Activated naive CD8-positive, alpha-beta T cell treated with anti-CD3 and anti-CD28 coated beads for 36 hours (primary cell): ENCODE measurements at places on chromosomes 6 and 20. TPM values are rescaled to one million over a fixed set of nuclear protein-coding genes. Genes with fewer than 3 reads are reported as not detected.
A peak's percentile ranks its signal among the peaks of the same experiment; 100 is the strongest.

- peaks cover under 1% of the 10 kb centered on the region for H3K4me1 ChIP-seq
- H3K27me3 ChIP-seq: peaks cover 9% of the 10 kb centered on the region
- H3K36me3 ChIP-seq: no peaks in the 10 kb centered on the region
- DNase-seq: no peak
- no peak overlapping the region for H3K4me3 ChIP-seq
Measured at GRCh38 chr20:47113362-47114109, 218.9 kb downstream of the EYA2 start.

DNA sequence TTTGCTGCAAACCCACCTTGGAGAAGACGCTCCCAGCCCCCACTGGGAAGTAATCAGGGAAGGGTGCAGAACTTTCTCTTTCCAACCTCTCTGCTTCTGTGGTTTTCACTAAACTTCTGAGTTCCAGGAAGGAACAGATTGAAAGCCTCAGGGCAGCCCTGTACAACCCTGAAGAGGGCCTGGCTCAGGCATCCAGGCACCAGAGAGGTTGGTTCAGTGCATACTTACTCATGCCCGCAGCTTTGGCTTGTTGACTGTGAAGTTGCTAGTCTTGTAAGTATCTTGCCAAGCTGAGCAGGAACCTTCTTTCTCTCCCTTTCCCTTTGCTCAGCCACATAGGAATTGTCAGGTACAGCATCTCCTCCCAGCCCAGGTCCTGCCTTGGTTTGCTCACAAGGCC lies 272.2 kb upstream of the FOXQ1 start:
- H3K4me1 ChIP-seq: no peaks in the 10 kb centered on the region

DNA sequence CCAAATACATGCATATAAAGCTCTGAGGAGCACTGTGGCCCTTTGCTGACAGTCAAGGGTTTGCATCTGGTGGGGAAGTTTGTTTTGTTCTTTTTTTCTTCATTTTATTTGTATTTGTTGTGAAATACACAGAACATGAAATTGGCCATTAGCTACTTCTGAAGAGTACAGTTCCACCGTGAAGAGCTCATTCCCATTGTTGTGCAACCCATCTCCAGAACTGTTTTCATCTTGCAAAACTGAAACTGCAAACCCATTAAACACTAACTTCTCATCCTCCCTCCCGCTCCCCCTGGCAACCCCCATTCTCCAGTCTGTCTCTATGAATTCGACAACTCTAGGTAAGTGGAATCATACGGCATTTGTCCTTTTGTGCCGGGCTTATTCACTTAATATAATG lies 231.3 kb downstream of the TFAP2C start:
- no peak overlapping the region for H3K27ac ChIP-seq
- no peak for DNase-seq
- no peaks in the 10 kb centered on the region for H3K4me1 ChIP-seq
- H3K27me3 ChIP-seq: peaks cover 23% of the 10 kb centered on the region
- H3K36me3 ChIP-seq: no peaks in the 10 kb centered on the region

The FABP7 gene
- not detected for total RNA-seq

DNA sequence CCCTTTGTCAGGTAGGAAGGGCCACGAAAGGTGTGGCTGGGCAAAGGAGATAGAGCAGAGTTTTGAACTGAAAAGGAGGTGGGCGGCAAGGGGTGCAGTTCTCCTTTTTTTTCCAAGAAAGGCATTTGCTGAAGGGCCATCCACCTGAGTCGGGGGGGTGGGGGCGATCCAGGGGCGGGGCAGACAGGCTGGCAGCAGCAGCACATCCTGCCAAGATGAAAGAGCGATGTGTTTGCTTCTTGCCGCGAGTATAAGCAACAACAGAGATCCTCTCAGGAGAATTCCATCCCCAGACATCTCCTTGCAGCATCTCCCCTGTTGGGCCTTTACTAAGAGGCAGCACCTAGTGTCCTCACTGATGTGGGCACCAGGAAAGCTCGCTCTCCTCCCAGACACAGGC lies 516.5 kb downstream of the CD83 start:
- H3K27ac ChIP-seq: no peak overlapping the region
- H3K36me3 ChIP-seq: no peaks in the 10 kb centered on the region
- peaks cover 37% of the 10 kb centered on the region for H3K4me1 ChIP-seq
- H3K4me3 ChIP-seq: peak overlapping the region; percentile 12
- H3K27me3 ChIP-seq: peaks cover 8% of the 10 kb centered on the region
- DNase-seq: no peak

DNA sequence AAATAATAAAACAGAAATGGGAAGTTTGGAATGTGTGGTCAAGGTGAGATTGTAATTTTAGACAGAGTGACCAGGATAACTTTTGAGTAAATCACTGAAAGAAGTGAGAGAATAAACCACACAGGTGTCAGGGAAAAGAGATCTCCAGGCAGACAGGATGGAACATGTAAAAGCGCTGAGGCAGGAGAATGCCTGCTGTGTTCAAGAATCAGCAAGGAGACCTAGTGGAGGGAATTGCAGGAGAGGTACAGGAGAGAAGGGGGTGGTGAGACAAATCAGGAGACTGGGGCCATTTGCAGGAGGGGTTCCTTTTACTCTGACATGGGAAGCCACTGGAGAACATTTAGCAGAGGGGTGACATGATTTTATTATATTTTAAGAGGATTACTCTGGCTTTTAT lies 456.7 kb downstream of the NKAIN2 start:
- no peaks in the 10 kb centered on the region for H3K36me3 ChIP-seq
- no peak overlapping the region for H3K27ac ChIP-seq
- H3K4me3 ChIP-seq: no peak overlapping the region
- no peaks in the 10 kb centered on the region for H3K4me1 ChIP-seq

GRCh38 chr6:22411376-22412105 lies 114.7 kb upstream of the PRL start:
- H3K36me3 ChIP-seq: no peaks in the 10 kb centered on the region
- no peaks in the 10 kb centered on the region for H3K4me1 ChIP-seq
- no peaks in the 10 kb centered on the region for H3K27me3 ChIP-seq
- H3K27ac ChIP-seq: no peak overlapping the region
- DNase-seq: no peak

DNA sequence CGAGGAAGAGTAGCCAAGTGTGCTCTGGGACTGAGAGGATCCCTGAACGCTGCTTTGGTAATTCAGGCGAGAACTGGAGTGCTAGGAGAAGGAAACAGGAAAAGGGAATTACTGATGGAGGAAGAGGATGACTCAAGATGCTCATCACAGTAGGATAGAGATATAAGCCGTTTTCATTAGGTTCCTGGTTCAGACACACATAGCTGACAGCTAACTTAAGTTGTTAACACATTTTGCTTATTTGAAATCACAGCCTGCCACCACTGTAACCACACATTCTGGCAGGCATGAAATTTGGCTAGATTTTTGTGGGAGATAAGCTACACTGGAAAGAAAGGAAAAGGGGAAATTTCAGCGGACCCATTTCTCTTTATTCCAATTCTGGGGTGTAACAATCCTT lies 138.2 kb upstream of the SLC22A16 start:
- H3K36me3 ChIP-seq: no peaks in the 10 kb centered on the region
- DNase-seq: no peak
- H3K4me1 ChIP-seq: peaks cover 13% of the 10 kb centered on the region
- no peak overlapping the region for H3K27ac ChIP-seq
- H3K4me3 ChIP-seq: no peak overlapping the region

DNA sequence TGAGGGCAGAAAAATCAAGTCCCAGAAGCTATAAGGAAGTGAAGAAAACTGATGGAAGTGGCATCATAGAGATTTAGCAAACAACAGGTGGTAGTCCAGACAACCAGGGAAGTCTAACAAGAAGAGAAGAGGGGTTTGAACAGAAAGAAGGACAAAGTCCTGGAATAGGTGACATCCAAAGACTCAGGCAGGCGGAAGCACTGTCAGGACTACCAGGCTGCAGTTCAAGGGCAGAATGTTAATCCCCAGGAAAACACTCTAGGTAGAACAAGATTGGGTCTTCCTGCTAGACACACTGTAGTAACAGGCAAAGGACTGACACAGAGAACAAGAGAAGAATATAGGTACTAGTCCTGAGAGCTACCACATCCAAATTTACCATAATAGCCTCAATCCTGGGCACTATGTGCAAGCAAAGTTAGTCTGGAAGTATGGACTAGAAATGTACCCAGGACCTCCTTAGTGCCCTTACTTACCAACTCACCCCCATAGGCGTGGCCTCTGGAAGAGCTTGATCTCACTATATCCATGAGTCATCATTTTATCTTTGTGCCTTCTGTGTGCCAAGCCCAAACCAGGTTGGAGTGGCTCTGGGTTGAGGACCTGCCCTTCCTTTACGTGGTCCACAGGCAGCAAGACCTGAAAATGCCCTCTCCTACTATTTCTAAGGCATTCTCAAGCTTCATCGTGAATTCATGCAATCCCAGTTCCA lies 2.2 kb upstream of the EPB41L2 start:
- no peaks in the 10 kb centered on the region for H3K27me3 ChIP-seq
- no peak for DNase-seq
- no peaks in the 10 kb centered on the region for H3K36me3 ChIP-seq
- peaks cover 24% of the 10 kb centered on the region for H3K4me1 ChIP-seq
- H3K4me3 ChIP-seq: no peak overlapping the region

- no peak overlapping the region for H3K27ac ChIP-seq
- peaks cover 62% of the 10 kb centered on the region for H3K4me1 ChIP-seq
- no peaks in the 10 kb centered on the region for H3K27me3 ChIP-seq
- no peak overlapping the region for H3K4me3 ChIP-seq
Measured at GRCh38 chr20:44614525-44614924, 32.1 kb downstream of the PKIG start.
